ENCODE measurements at places on chromosomes 13 and 19.

DNA sequence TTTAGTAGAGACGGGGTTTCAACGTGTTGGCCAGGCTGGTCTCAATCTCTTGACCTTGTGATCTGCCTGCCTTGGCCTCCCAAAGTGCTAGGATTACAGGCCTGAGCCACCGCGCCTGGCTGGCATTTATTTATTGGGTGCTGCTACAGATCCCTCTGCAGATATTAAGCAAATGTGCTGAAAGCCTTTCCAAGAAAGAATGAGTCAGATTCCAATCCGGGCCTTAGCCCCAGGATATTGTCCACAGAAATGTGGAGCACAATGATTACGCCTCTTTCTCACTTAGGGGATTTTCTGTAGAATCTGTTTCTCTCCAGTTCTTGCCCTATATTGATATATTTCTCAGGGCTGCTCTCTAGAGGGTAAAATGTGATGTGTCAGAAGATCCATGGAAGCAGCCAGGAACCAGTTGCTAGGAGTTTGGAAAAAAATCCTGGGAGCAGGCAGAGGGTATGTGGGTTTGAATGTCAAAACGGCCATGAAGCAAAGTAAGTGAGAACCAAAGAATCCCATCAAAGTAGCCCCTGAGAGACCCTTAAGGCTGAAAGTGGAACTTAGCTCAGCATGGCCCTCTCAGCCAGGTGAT lies 24.8 kb upstream of the IGFL4 start:
- DNase-seq, result no peak

DNA sequence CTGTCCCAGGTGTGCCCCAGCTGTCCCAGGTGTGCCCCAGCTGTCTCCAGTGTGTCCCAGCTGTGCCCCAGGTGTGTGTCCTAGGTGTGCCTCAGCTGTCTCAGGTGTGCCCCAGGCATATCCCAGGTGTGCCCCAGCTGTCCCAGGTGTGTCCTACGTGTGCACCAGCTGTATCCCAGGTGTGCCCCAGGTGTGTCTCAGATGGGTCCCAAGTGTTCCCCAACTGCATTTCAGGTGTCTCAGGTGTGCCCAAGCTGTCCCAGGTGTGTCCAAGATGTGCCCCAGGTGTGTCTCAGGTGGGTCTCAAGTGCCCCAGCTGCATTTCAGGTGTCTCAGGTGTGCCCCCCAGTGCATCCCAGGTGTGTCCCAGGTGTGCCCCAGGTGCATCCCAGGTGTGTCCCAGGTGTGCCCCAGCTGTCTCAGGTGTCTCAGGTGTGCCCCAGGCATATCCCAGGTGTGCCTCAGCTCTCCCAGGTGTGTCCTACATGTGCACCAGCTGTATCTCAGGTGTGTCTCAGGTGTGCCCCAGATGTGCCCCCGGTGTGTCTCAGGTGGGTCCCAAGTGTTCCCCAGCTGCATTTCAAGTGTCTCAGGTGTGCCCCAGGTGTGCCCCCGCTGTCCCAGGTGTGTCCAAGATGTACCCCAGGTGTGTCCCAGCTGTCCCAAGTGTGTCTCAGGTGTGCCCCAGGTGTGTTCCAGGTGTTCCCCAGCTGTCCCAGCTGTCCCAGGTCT lies 1.3 kb upstream of the GRK1 start:
- no peak for DNase-seq

DNA sequence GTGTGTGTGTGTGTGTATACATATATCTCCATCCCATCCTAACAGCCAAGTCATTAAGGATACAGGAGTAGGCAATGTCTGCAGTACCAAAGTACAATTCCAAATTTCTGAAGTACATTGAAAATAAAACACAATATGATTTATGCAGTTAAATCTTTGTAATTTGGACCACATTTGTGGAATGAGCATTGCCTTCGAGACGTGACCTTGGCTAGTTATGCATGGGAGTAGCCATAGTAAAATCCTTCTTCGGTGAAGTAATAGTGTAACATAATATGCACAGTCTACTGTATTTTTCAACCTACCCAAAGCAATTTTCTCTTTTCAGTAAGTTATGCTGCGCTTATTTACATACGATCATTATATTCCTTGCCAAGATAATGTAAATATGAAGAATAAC lies 665.7 kb upstream of the GPC6 start:
- no peak for DNase-seq

DNA sequence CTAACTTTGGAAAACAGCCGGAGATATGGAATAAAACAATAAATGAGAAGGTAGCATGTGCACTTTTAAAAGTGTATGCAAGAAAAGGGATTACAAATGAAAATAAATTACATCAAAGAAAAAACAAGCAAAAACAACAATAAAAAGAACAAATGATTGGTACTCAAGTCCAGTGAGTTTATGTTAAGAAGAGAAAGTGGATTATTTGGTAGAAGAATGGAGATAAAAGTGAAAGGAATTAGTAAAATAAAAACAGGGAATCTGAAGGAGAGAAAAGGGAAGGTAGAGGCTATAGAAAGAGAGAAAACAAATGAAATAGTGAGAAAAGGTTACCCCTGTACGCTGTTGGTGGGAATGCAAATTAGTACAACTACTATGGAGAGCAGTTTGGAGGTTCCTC lies 28.6 kb upstream of the KLF12 start:
- no peak for DNase-seq

DNA sequence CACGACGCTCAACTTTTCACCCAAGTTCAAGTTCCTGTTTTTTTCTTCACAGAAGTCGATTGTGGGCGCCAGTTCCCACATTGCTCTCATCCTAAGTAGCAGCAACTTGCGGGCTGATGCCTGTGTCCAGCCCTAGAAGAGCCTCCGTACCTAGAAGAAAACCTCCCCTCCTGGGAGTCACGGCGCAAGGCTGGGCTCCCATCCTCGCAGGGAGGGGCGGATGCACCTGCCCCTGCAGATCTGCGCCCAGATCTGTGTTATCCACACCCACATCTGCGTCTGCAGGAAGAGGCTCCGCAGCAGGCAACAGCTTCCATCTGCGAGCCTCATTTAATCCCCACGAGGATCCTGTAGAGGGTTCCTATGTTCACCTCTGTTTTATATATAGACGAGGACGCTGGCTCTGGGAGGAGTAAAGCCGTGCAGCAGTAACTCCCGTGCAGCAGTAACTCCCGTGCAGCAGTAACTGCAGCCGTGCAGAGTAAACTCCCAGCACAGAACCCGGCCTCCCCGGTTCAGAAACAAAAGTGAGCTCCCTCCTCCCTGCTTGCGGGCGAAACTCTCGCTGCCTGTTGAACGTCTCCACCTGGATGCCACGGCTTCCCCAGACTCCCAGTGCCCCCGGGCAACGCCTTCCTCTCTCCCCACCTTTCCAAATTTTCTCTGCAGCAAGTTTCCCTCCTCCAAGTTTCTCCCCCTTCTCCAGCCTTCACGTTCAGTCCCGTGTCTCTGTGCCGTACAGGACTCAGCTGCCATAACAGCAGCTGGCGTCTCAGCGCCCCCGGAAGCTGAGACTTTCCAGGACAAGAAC lies 23.5 kb upstream of the LAIR1 start:
- DNase-seq, result no peak

DNA sequence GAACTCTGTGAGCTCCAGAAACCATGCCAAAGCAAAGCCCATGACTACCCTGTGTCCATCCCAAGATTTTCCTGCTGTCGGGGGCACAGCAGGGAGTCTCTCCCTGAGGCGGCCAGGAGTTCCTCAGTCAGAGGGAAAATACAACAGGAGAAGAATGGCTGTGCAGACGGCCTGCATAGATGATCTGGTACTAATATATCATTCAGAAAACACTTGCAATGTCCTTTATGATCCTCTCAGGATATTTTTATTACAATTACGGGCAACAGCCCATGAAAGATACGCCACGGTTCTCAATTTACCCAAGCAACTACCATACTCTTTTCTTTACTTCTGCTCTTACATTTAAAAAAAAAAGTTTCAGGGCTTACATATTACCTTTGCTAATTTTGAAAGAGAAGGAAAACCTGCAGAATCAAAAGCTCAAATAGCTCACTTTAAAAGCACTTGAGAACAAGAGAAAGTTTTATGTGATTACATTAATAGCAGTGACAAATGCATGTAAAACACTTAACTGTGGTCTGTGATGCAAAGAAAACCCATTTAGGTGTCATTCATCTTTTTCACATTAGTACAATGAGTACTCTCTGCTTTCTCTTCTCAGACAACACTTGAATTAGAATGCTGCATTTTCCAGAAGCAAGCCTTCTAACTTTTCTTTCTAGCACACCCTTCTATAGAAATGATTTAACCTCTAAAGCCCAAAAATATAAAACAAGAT lies 460.8 kb downstream of the KLF5 start:
- no peak for DNase-seq

DNA sequence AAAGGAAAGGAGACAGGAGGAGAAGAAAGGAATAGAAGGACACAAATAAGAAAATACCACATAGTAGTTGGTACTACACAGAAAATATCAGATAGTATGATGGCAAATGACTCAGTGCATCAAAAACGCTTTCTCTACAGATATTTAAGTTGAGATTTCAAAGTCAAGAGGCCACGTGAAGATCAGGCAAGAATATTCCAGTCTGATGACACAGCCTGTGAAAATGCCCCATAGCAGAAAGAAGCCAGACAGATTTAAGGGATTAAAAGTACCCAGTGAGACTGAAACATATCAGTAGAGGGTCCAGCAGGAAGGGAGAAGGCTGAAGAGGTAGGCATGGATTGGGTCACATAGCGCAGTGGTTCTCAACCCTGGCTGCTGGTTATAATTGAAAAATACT lies 113.7 kb downstream of the VWA8 start:
- no peak for DNase-seq

- peak; percentile 38 for DNase-seq
Observed at GRCh38 chr13:48412881-48413351, at the start of gene LPAR6. TSS of gene LPAR6 (minus strand) at chr13:48413113. CDS start at chr13:48412423, 690 bp downstream.

DNA sequence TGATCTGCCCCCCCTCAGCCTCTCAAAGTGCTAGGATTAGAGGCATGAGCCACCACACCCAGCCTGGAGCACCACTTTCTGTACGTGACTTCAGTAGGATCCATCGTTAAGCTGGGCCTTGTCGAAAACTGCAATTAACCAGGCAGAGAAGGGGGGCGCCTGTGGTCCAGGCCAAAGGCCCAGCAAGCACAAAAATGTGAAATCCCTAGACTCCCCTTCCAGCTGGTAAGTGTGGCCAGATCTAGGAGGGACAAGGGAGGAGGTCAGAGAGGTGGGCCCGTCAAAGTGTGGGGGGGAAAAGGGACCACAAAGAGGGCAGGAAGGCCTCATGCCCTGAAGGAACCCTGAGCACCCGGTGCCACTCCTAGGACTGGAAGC lies 13.8 kb downstream of the DDX39A start:
- peak; percentile 67 for DNase-seq

DNA sequence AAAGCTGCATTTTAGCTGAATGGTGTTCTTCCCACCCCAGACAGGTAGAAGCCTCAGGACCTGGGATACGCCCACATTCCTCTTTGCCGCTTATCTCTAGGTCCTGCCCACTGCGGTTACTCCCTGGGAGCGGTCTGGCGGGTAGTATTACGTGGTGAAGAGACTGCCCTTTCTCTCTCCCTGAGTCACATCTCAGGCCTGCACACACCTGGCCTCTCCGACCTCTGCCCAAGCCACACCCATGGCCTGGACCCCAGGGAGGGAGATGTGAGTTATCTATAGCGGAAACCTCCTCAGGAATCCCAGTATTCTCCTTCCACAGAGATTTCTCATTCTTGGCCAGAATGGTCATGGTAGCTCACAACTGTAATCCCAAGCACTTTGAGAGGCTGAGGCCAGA lies 17.3 kb downstream of the RHPN2 start:
- peak; percentile 91 for DNase-seq
